ENCODE measurements at places on chromosomes 13 and 19.

- no peak for DNase-seq
These were observed 49.5 kb downstream of the STARD13 start for GRCh38 chr13:33236021-33236420.

- peak; percentile 41 for DNase-seq
These were observed 811 bp downstream of the ARMC6 start for GRCh38 chr19:19034204-19034624.

GRCh38 chr13:107376341-107377125, 808.6 kb upstream of the ARGLU1 start:
- DNase-seq: no peak

DNA sequence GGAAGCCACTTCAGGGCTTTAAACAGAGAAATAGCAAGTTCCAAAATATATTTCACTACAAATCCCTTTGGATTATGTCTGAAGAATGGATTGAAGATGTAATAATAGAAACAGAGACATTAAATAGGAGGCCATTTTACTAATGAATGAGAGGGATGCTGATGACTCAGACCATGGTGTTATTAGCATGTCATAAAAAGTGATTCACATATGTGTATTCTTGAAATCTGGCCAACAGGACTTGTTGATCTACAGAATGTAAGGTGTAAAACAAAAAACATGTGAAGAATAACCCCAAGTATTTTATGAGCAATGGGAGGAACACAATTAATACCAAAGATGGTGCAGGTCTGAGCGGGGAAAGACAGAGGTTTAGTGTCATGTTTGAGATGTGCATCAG, 873.7 kb downstream of the SLITRK5 start:
- DNase-seq: no peak

DNA sequence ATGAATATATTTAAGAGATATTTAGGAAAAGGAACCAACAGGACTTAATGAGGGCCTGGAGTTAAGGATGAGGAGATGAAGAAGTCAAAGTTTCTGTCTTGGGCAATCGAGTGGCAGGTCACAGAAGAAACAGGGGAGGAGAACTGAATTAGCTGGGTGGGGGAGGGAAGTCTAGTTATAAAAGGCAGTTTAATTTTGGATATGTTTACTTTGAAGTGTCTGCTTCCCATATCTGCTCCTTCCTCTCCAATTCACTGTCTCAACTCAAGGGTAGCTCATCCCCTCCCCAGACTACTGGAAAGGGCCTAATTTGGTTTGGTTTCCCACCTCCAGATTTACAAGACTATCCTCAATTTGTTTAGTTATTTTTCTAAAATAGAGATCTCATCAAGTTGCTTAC, 195.9 kb downstream of the VWA8 start:
- no peak for DNase-seq

DNA sequence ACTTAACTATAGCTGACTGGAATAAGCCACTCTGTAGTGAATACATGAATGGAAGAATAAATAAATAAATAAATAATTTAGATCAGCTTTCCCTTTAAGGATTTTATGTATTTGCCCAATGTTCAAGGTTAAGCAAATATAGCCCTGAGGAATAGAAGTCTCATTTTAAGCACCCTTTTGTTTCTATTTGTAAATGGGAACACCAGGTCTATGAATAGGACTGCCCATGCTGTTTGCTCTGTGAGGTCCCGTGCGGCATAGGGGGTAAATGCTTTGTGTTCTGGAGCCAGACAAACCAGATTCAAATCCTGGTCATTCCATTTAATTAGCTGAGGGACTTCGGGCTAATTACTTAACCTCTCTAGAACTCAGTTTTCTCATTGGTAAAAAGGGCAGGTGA, 29.3 kb downstream of the CBY2 start:
- no peak for DNase-seq

- peak; percentile 24 for DNase-seq
These were observed 1.1 kb downstream of the NAXD start for GRCh38 chr13:110616103-110617101.

DNA sequence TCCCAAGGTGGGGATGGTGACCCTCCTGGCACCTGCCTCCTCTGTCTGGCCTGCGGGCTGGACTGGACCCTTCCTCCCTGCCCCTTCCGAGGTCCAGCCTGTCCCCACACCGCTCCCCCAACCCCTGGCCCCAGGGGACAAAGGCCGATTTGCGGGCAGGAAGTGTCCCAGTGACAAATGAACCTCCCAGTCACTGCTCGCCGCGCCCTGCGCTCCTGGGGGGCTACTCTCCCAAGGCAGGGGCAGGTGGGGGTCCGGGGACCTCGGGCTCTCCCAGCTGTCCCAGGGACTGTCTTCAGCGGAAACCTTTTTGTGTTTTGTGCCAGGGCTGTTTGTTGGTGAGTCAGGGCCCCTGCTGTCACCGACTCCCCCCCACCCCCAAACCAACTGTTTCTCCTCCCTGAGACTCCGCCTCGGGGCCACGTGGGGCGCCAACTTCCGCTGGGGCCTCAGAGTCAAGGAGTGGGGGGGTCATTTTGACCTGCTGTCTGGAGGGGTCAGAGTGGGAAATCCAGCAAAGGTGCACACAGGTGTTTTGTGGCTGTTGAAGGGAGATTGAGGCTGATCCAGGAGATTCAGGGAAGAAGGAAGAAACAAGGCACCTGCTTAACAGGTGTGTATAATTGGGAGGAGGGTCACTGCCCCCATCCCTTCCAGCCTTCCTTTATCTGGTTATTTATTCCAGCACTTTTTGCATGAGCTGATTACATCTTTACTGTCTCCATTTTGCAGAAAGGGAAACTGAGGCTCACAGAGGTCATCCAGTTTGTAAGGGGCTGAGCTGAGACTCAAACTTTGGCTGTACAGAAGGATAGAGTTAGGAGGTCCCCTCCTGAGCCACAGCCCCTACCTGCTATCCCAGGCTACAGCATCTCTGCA, 831 bp downstream of the PGPEP1 start:
- DNase-seq: peak; percentile 46

DNA sequence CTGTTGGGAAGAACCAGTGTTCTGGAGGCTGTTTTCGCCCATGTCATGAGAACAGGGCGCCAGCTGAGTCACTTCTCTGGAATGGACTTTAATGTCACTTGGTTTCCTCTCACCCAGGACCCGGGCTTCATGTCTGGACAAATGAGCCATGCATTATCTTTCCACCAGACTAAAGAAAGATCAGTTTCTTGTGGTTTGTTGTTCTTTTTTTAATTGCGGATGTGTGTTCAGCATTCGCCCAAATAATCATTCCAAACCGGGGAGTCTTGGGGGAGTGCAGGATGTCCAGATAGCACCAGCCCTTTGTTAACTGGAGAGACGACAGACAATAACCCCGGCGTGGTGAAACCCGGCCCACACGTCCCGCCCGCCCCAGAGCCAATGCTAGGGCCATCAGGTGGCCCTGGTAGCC, 102.5 kb downstream of the COL4A2 start:
- DNase-seq: no peak

GRCh38 chr13:50955241-50955640, 45.6 kb downstream of the RNASEH2B start:
- no peak for DNase-seq

- DNase-seq: no peak
These were observed 35.0 kb upstream of the ZNF766 start for GRCh38 chr19:52234406-52234805.

DNA sequence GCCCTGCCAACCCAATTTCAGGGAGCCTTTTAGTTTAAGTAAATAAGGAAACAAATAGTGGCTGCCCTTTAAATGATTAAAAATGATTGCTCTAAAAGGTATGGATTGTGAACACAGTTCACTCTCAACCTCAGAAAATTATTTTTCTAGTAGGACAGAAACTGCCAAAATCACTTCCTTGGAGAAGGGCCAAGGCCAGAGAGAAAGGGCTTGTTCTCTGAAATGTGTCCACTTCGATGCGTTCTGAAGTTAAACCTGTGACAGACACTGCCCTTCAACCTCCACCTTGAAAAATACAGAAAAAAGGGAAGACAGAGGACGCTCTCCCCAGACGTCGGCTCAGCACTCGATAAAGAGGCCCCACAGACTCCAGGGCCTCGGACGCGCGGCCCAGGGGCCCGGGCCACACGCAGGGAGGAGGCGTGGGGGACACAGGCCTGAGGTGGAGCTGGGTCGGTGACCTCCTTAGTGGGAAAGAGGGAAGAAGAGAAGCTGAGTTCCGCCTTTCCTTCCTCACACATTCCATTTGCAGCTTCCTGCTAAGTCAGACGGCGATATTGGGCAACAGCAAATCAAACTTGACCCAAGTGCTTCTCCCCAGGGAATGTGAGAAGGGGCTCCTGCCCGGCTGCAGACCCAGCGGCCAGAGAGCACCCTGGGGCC, 63.6 kb downstream of the RASA3 start:
- DNase-seq: no peak

Measured in activated CD4-positive, alpha-beta T cell treated with anti-CD3 and anti-CD28 coated beads, Interleukin-2, amount 50 U/mL, for 24 hours (primary cell).